ENCODE measurements at places on chromosomes 11 and 22. TPM values are rescaled to one million over a fixed set of nuclear protein-coding genes. Genes with fewer than 3 reads are reported as not detected.
A peak's percentile ranks its signal among the peaks of the same experiment; 100 is the strongest.

- peaks cover 50% of the 10 kb centered on the region for H3K4me1 ChIP-seq
- H3K4me3 ChIP-seq: peak overlapping the region; percentile 65
- no peak for DNase-seq
- no peaks in the 10 kb centered on the region for H3K27me3 ChIP-seq
- peak overlapping the region; percentile 76 for H3K27ac ChIP-seq
These were observed 14.5 kb upstream of the DGKZ start for GRCh38 chr11:46332568-46333393.

DNA sequence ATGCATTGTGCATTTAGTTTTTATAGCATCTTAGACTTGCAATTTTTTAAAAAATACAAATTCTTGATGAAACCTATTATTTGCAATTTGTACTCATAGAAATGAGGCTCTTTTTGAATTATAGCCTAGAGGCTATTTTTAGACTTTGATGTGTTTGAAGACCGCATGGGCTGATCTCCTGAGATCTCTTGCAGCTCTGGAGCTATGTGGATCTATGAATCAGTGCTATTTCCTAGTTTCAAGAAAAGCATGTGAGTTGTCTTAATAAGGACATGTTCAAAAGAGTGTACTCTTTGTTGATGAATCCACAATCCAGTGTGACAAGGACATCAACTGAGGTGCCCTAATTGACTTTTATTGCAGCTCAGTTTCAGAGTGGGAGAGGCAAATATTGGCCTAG, 620.5 kb downstream of the ETS1 start:
- H3K27ac ChIP-seq: no peak overlapping the region
- DNase-seq: no peak
- no peaks in the 10 kb centered on the region for H3K36me3 ChIP-seq

DNA sequence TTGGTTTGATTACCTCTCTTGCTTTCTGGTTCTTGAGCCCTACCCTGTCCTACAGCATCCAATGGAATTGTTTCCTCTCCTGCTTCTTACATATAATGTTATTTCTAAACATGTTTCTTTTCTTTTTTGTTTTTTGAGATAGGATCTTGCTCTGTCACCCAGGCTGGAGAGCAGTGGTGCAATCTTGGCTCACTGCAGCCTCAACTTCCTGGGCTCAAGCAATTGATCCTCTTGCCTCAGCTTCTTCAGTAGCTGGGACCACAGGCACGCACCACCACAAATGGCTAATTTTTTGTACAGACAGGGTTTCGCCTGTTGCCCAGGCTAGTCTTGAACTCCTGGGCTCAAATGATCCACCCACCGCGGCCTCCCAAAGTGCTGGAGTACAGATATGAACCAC, 105.9 kb downstream of the SGSM3 start:
- H3K27ac ChIP-seq: no peak overlapping the region
- no peak for DNase-seq
- H3K4me1 ChIP-seq: no peaks in the 10 kb centered on the region
- no peak overlapping the region for H3K4me3 ChIP-seq
- H3K36me3 ChIP-seq: no peaks in the 10 kb centered on the region

The CST6 gene
- 2.6 TPM for total RNA-seq

GRCh38 chr22:39622881-39623367, 52.4 kb downstream of the CACNA1I start:
- no peak for DNase-seq
- H3K27me3 ChIP-seq: peaks cover 7% of the 10 kb centered on the region
- no peak overlapping the region for H3K4me3 ChIP-seq
- no peaks in the 10 kb centered on the region for H3K36me3 ChIP-seq
- H3K4me1 ChIP-seq: no peaks in the 10 kb centered on the region

DNA sequence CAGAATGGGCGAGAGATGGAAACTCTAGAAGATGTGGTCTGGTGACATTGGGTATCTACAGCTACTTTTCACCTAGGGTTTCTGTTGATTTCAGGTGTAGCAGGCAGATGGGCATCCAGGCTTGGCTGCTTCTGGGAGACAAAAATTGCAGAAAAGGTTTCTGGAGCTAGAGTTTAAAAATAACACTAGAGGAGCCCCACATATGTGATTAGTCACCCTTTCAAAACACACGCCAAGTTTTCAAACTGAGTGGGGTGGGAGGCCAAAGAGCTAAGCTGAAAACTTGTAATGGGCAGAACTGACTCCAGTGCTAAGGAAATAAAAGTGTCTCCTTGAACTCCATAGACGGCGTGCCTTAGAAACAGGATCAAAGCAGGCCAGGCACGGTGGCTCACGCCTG, 80.8 kb downstream of the GRK3 start:
- H3K4me3 ChIP-seq: no peak overlapping the region
- DNase-seq: no peak
- no peaks in the 10 kb centered on the region for H3K36me3 ChIP-seq
- H3K4me1 ChIP-seq: peaks cover 14% of the 10 kb centered on the region
- H3K27me3 ChIP-seq: no peaks in the 10 kb centered on the region
- H3K27ac ChIP-seq: no peak overlapping the region

The CXCR5 gene
- total RNA-seq: not detected

DNA sequence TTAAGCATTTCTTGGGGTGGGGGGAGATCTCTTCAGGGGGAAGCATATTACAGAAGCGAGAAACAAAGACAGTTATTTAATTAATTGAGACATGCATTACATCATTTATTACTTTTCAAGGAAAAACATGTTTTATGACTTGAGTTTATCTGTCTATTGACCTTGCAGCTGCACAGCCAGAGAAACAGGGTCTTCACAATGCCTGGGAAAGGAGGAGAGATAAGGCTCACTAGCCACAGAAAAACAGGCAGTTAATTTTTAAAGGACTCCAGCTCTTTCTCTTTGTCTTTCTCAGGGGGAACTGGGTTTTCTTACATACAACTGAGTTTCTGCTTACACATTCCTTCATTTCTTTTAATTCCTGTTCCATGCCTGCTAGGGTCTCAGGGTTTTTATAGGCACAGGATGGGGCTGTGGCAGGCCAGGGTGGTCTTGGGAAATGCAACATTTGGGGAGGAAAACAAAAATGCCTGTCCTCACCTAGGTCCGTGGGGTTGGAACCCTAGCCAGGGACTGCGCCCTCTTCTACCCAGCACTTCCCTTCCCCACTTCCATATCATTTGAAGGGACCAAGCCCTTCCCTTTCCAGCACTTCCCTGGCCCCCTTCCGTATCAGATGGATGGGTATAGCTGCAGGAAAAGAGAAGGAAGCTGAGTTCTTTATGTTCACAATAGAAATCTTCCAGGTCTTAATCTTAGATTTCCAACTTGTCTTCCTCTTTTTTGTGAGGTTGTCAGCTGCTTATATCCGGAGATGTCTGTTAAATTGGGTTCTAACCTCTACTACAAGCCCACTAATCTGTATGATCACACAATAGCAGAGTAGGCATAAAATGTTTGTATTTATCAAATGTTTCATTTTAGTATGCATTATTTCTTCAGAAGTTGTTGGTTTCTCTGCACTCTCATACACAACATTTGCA, 38.3 kb downstream of the BIRC2 start:
- H3K4me1 ChIP-seq: no peaks in the 10 kb centered on the region
- peaks cover 36% of the 10 kb centered on the region for H3K36me3 ChIP-seq
- H3K27me3 ChIP-seq: no peaks in the 10 kb centered on the region
- no peak overlapping the region for H3K4me3 ChIP-seq
- DNase-seq: no peak

DNA sequence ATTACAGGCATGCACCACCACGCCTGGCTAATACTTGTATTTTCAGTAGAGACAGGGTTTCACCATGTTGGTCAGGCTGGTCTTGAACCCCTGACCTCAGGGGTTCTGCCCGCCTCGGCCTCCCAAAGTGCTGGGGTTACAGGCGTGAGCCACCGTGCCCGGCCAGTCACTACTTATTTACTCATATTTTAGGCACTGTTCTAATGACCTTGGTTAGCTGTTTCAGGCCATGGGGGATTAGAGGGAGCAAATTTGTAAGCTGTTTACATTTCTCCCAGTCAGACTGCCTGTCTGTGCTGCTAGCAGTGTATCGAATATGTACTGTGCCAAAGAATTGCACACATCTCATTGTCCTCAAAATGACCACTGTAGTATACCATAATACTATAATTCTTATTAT, 32.7 kb upstream of the PACSIN2 start:
- DNase-seq: no peak
- no peaks in the 10 kb centered on the region for H3K4me1 ChIP-seq
- H3K36me3 ChIP-seq: peaks cover 9% of the 10 kb centered on the region
- H3K4me3 ChIP-seq: no peak overlapping the region
- no peak overlapping the region for H3K27ac ChIP-seq

DNA sequence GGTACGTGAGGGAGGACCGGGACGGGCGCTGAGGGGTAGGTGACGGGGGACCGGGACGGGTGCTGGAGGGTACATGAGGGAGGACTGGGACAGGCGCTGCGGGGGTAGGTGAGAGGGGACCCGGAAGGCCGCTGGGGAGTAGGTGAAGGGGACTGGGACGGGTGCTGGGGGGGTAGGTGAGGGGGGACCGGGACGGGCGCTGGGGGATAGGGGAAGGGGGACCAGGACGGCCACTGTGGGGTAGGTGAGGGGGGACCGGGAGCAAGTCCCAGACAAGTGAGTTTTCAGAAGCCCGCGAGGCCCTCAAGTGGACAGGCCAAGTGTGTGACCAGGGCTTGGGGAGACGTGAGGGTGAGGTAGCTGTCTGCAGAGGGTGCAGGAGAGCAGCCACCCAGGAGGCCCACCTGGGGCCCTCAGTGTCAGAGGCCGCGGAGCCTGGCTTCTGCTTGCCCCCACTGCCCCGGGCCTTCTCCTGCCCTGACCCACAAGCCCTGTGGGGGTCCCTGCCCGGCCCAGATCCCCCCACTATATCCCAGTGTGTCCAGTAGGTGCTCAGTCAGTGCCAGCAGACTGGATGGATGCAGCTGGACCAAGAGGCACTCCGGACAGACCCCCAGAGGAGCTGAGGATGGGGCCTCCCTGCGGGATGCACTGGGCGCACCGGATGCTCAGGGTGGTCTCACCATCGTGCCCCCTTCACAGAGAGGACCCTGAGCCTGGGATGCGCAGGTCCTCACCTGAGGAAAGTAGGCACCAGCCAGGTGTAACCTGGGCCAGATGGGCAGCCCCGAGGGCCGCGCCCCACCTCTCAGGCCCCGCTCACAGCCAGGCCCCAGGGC, 44.2 kb upstream of the TH start:
- DNase-seq: peak; percentile 44
- no peaks in the 10 kb centered on the region for H3K27me3 ChIP-seq
- no peak overlapping the region for H3K4me3 ChIP-seq
- H3K36me3 ChIP-seq: no peaks in the 10 kb centered on the region
- no peaks in the 10 kb centered on the region for H3K4me1 ChIP-seq

DNA sequence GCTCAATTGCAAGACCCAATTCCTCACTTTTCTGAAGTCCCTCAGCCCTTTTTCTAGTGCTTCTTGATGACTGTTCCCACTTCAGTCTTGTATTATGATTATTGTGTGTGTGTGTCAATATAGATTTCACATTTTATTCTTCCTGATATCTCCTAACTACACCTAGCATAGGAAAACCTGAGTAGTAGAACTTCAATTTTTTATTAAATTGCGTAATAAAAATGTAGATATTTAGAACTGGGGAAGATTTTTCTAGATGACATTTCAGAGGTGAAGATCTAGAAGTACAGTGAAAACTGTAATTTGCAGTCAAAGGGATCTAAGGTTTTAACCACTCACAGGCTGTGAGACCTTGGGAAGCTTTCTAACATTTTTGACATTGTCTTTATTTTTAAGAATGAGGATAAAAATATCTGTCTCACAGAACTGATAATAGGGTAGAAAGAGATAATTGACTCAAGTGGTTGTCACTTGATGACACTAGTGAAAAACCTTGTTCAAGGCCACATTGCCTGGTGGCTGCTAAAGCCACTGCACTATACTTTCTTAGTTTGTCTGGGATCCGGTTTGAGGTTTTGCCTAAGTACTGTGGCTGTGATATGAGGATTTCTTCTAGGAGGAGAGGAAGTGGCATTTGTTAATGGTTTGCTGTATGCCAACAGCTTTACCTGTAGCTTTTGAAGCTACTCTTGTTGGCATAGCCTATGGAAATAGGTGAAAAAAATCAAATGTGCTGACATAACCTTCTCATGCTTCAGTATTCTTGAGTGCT, 32.2 kb upstream of the SESN3 start:
- no peak overlapping the region for H3K4me3 ChIP-seq
- no peak for DNase-seq
- H3K4me1 ChIP-seq: no peaks in the 10 kb centered on the region
- no peaks in the 10 kb centered on the region for H3K36me3 ChIP-seq

The PPFIBP2 gene
- total RNA-seq: 24.0 TPM

The DCHS1 gene
- 23.0 TPM for total RNA-seq

The C22orf31 gene
- total RNA-seq: not detected

- H3K27me3 ChIP-seq: no peaks in the 10 kb centered on the region
- no peak overlapping the region for H3K27ac ChIP-seq
- no peaks in the 10 kb centered on the region for H3K4me1 ChIP-seq
- peaks cover 5% of the 10 kb centered on the region for H3K36me3 ChIP-seq
These were observed 32.1 kb downstream of the APOL5 start for GRCh38 chr22:35749808-35750207.

DNA sequence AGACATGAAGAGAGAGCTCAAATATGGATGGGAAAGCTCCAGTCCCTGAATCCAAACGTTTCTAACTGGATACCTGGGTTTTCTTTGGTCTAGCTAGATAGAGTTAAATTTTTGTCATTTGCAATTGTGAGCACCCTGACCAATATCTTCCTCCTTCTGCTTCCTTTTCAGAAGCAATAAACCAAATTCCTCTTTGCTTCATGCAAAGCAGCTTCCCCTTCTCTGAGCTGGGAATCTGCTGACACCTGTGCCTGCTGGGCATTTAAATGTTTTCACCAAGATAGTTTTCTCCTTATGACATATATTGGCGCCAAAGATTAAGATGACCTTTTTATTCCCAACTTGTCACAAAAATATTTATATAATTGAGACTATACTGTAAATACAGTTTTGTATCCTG, 27.9 kb upstream of the PAK1 start:
- H3K27ac ChIP-seq: no peak overlapping the region
- H3K36me3 ChIP-seq: no peaks in the 10 kb centered on the region
- no peaks in the 10 kb centered on the region for H3K27me3 ChIP-seq
- H3K4me1 ChIP-seq: no peaks in the 10 kb centered on the region
- H3K4me3 ChIP-seq: no peak overlapping the region

The MB gene
- 9,762 TPM for total RNA-seq

GRCh38 chr11:130024361-130024760, 21.7 kb upstream of the PRDM10 start:
- no peak overlapping the region for H3K4me3 ChIP-seq
- DNase-seq: no peak
- no peaks in the 10 kb centered on the region for H3K36me3 ChIP-seq
- H3K4me1 ChIP-seq: no peaks in the 10 kb centered on the region
